ENCODE measurements at places on chromosomes 2 and 18.
A peak's percentile ranks its signal among the peaks of the same experiment; 100 is the strongest.

- DNase-seq: peak; percentile 9
These were observed 1.0 kb downstream of the IMPACT start for GRCh38 chr18:24427484-24427883.

DNA sequence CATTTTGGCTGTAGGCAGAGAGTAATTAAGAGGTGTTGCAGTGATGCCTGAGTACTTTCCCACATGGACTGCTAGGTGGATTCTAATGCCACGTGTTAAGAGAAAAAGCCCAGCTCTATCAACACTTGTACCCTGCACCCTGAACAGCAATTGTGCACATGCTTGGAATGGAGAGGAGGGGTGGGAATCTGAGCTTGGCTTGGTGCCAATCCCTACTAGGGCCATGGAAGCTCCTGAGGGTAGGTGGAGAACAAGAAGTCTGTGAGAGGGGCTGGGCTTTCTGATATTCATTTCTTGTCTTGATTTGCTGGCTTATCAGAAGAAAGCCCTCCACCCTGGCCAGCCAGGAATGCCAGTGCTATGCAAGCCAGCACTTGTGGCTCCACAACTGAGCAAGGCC is 292.2 kb downstream of the KCNS3 start:
- DNase-seq: no peak

DNA sequence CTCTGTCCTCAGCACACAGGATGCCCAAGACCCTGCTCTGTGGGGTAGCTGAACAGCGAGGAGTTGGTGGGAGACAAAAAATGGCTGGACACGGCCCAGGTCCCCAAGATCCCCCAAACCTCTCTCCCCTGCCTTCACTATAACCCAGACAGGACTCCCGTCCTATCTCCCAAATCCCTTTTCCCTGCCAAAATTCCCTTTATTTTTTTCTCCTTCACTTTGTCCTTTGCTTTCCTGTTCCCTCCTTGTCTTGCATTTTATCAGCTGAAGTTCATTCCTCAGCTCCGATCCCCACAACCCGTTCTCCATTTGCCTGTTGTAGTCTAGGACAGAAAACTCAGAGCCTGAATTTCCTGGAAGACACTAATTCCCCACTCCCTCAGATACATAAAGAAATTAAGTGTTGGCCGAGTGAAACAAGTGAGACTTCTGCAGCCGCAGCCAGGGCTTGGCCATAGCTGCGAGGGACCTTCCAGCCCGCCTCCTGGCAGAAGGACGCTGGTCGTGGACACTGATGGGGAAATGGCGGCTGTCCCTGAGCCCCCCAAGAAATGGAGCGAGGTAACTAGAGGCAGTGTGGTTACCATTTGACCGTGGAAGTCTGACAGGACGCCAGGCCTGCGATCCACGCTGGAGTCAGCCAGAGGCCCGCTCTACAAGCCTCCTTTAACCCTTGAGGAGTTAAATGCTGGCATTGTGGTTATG is 173.6 kb downstream of the BCL2 start:
- no peak for DNase-seq

DNA sequence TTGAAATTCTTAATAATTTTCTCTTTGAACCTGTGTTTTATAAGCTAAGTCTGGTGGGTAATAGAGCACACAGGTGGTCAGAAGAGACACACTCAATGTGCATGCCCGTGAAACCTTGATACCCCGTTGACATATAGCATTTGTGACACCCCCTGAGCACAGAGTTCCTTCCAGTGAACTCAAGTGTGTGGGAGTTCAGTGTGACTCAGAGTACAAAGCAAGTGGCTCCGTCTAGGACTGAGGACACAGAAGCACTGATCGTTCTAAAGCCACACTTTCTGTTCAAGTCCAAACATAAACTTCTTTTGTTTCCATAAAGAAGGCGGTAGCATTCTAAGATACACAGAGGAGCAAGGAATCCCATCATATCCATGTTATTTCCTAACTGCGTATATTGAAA is 523.6 kb downstream of the PID1 start:
- DNase-seq: no peak

DNA sequence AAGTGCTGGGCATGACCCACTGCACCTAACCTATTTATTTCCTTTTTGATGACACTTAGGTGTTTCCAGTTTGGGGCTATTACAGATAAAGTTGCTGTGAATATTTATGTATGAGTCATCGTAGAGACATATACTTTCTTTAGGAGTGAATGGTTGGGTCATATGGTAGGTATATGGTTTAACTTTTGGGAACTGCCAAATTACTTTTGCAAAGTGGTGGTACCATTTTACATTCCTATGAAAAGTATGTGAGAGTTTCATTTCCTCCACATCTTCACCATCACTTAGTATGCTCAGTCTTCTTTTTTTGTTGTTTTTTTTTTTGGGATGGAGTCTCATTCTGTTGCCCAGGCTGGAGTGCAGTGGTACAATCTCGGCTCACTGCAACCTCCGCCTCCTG is 56.1 kb downstream of the HNRNPLL start:
- no peak for DNase-seq

- DNase-seq: no peak
These were observed 63.6 kb upstream of the SH3RF3 start for GRCh38 chr2:109065391-109065734.

DNA sequence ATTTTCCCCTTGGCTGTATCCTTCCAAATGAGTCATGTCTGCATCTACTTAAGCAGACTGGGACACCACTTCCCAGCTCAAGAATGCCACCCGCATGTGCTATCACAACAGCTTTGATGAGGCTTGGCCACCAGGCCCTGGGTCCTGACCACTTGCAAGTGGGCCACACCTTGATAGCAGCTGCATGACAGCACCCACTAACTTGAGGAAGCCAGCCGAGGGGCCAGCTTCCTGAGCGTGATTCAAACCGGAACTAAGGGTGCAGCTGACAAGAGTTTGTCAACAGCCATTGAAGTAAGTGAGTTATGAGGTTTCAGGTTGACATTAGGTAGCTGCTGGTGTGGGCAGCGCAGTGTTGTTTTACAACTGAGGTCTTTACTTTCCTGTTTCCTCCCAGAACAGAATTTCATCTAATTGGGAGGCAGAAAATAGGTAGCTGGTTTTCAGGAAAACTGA is 54.4 kb downstream of the EPHA4 start:
- no peak for DNase-seq

- DNase-seq: no peak
These were observed 74.2 kb downstream of the RAB31 start for GRCh38 chr18:9782073-9782857.

DNA sequence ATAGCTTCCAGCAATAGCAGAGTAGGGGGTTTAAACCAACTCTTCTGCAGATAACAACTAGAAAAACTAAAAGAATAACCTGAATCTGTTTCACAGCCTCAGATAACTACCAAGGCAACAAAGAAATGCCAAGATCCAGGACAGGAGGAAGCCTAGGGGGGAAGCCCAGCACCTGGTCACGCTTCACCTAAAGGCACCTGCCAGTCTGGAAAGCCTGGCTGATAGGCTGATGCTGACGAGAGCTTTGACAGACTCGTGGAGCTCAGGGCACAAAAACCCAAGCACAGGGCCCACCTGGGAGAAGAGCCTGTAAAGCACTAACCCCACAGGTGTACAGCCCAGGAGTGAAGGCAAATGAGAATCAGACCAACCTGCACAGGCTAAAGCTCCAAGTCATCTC is 22.6 kb downstream of the EIPR1 start:
- DNase-seq: no peak

- no peak for DNase-seq
These were observed 586.8 kb upstream of the CNTNAP5 start for GRCh38 chr2:123438251-123438650.

- DNase-seq: peak; percentile 94
These were observed 24.0 kb upstream of the ITGB6 start for GRCh38 chr2:160224060-160224459.

- no peak for DNase-seq
These were observed 21.4 kb downstream of the SFXN5 start for GRCh38 chr2:73050121-73050545.

GRCh38 chr18:46859855-46860254 is 57.5 kb downstream of the PIAS2 start:
- DNase-seq: no peak

DNA sequence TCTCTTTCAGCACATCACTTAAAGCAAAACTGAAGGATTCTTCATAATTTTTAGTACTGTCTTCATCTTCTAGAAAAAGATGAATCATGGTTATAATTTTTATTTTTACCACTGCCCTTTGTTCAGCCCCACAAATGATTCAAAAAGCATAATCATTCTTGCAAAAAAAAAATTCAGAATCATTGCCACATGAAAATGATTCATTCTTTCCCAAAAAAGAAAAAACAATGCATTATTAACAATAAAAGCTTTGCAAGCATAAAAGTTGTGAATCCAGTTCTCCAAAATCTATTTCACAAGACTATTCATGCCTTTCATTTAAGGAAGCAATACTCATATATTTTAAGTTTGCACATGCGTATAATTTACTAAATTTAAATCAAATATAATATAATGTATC is 204.8 kb downstream of the RBM43 start:
- no peak for DNase-seq

DNA sequence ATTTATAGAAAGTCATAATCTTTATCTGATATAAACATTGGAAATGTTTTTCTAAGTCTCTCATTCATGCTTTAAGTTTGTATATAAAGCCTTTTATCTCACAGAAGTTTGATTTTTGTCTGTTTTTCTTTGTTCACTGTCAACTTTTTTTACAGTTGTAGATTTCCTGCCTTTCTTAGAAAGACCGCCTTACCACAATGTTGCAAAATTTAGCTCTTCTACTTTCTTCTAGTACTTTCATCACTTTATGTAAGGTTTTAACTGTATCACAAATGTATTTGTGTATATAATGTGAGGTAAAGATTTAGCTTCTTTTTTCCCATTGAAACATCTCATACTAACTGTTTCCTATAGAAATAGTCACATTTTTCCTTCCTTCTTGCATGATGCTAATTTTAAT is 136.1 kb downstream of the DNAH6 start:
- no peak for DNase-seq

- DNase-seq: peak; percentile 93
These were observed at the start of gene RBM43 for GRCh38 chr2:151261231-151261976. RBM43 (minus strand) TSS chr2:151261863; CDS start chr2:151261727, 136 bp downstream.

- no peak for DNase-seq
These were observed 83.8 kb upstream of the SERTAD2 start for GRCh38 chr2:64737547-64737946.

GRCh38 chr2:207236156-207236935 is 70.6 kb upstream of the KLF7 start:
- DNase-seq: no peak

DNA sequence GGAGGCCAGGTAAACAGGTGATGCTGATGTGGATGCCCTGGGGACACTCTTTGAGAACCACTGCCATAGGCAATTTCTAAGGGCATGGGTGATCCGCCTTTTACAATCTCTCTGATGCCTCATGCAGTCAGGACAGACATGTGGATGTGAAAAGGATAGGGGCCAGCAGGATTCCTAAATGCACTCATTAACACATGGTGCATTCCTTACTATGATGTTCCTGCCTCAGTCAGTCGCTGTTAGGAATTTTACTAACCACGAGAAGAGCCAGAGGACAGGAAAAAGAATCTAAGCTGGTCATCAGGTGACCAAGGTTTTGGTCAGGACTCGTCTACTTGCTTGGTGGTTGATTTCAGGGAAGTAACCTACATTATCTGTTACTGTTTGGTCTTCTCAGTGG is 191.0 kb downstream of the ARL4C start:
- no peak for DNase-seq
